ENCODE measurements at places on chromosomes 5 and 9. TPM values are rescaled to one million over a fixed set of nuclear protein-coding genes. Genes with fewer than 3 reads are reported as not detected.

GRCh38 chr5:54518146-54518817 is 723 bp downstream of the SNX18 start:
- no peak for DNase-seq

- no peak for DNase-seq
Observed at GRCh38 chr9:27329291-27329690, 32.3 kb upstream of the EQTN start.

GRCh38 chr5:135313405-135313804 is 85.6 kb downstream of the MACROH2A1 start:
- DNase-seq = no peak

Gene ANGPTL2
- 49.1 TPM for total RNA-seq

Gene LCN2
- not detected for total RNA-seq

Gene SCAI
- total RNA-seq = 5.1 TPM

Gene RLN2
- total RNA-seq = not detected
